NCI-H460 (cell line): ENCODE measurements at places on chromosomes 2 and 18. TPM values are rescaled to one million over a fixed set of nuclear protein-coding genes. Genes with fewer than 3 reads are reported as not detected.
A peak's percentile ranks its signal among the peaks of the same experiment; 100 is the strongest.

- no peak for DNase-seq
These were observed 246.1 kb downstream of the BCL2 start for GRCh38 chr18:63073481-63073880.

- DNase-seq, result no peak
These were observed 67.6 kb upstream of the PXDN start for GRCh38 chr2:1811971-1812350.

GRCh38 chr2:69604836-69605235 is 38.7 kb downstream of the AAK1 start:
- DNase-seq, result no peak

PSMA8 gene
- not detected in 2 replicates for total RNA-seq

GRCh38 chr18:46706968-46707367 is 49.9 kb downstream of the ST8SIA5 start:
- DNase-seq, result no peak

STAT4 gene
- 10.4 and 12.7 TPM in 2 replicates for total RNA-seq

GRCh38 chr2:72137498-72138010 is 10.1 kb downstream of the CYP26B1 start:
- peak; percentile 70 for DNase-seq

DNA sequence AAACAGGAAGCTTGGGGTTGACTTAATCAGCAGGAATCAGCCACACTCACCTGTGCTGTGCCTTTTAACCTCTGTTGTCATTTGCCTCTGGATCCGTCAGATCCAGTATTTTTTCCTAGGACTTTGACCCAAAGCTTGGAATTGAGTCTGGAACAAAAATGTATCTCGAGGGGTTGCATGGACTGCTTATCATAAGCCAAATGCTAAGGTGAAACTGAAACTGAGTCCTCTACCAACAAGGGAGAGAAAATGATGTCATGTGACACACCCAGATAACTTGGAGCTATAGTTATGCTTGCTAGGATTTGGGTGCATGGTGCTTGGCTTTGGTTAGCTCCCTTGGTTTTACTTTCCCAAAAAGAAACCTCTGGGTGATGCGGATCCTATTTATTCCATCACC is 2158.6 kb upstream of the PIK3C3 start:
- DNase-seq, result no peak

DNA sequence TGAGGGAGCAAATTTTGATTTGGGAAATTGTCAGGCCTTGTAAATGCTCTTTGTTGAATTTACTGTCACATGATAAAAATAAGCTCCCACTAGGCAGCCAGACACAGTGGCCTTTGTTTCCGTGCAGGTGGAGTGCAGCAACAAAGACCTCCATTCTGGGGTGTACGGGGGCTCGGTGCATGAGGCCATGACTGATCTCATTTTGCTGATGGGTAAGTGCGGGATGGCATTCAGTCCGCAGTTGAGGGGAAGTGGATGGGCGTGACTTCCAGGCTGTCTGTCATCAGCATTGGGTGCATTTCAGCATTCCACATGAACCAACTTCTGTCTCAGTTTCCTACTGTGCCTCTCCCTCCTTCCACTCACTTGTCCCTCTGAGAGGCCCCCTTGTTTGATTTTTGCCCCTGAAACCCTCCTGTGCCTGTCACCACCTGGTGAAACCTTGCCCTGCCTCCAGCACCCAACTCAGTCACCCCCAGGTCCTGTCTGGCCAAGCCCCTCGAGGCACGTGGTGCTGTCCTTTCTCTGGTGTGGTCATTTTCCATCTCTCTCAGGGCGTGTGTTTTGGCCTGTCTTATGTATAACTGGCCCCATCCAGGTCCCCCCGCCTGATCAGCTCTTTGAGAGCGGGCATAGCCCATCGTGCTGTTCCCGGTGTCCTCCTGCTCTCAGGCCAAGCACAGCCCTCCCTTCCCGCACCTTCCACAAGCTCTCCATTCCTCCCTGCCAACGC is 16.3 kb downstream of the CNDP2 start:
- DNase-seq, result no peak

DNA sequence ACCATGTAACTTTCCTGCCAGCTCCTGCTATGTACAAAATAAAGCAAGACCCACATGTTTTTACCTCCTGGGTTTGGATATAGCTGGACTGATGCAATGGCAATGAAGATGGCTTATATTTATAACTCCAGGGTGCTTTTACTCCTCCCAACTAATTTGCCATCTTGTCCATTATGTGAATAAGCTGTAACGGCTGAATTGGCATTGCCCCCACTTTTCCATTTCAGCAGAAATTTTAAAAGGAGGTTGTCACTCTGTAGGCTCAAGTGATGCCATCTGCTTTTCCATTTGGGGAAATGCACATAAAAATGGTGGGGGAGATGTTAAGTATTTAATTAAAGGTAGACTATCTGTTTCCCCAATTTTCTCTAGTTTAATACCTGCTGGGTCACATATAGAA is 345.5 kb downstream of the ERBB4 start:
- DNase-seq, result no peak

- no peak for DNase-seq
These were observed 116.5 kb upstream of the DLX2 start for GRCh38 chr2:172219201-172219600.

RTP5 gene
- not detected in 2 replicates for total RNA-seq

DNA sequence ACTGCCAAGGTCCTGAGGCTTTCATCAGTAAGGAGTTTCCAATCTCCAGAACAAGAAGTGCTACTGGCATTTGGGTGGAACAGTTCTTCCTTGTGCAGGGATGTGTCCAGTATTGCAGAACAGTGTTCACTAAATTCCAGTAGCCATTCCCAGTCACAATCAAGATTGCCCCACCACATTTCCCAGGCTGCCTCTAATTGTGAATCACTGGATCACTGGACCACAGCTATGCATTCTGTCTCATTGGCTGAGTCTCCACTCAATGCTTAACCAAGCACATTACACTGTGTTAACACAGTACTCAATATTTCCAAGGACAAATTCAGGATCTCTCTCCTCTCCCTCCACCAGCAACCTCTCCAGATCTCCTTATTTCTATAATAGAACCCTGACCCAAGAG is 160.2 kb upstream of the CCDC150 start:
- DNase-seq, result no peak

GRCh38 chr2:13758412-13758811 is 874.1 kb upstream of the LRATD1 start:
- no peak for DNase-seq

- DNase-seq, result no peak
These were observed 26.1 kb downstream of the GPC1 start for GRCh38 chr2:240461471-240462072.

DNA sequence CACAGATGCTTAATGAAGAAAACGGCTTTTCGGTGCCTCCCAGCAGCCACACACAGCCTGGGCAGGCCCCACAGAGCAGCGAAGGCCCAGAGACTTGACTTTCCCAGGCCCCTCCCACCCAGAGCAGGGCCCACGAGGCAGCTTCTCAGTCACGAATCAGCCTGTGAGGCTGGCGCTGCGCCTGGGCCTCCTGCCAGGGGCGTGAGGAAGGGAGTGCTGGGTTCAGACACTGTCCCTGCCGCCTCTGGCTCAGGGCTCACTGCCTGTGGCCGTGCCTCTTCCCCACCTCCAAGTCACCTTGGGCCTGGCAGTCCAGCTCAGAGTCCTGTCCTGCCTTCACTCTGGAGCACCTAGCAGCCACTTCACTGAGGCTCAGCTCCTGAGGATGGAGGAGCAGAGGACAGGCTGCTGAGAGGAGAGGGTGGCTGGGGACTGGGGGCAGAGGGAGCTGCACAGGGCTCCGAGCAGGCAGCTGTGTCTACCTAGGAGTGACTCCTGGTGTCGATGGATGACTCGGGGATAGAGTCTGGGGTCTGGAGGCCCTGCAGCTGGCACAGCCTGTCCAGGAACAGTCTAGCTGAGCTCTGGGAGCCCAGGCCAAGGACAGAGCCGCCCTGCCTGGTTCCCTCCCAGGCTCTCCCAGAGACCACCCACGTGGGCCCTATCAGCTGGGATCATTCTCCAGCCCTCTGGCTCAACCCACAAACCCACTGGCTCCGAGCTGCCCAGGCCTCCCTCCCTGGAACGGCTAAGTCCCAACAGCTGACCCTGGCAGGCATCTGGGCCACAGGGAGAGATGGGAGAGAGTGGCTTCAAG is 36.4 kb upstream of the FOSL2 start:
- DNase-seq, result no peak

DNA sequence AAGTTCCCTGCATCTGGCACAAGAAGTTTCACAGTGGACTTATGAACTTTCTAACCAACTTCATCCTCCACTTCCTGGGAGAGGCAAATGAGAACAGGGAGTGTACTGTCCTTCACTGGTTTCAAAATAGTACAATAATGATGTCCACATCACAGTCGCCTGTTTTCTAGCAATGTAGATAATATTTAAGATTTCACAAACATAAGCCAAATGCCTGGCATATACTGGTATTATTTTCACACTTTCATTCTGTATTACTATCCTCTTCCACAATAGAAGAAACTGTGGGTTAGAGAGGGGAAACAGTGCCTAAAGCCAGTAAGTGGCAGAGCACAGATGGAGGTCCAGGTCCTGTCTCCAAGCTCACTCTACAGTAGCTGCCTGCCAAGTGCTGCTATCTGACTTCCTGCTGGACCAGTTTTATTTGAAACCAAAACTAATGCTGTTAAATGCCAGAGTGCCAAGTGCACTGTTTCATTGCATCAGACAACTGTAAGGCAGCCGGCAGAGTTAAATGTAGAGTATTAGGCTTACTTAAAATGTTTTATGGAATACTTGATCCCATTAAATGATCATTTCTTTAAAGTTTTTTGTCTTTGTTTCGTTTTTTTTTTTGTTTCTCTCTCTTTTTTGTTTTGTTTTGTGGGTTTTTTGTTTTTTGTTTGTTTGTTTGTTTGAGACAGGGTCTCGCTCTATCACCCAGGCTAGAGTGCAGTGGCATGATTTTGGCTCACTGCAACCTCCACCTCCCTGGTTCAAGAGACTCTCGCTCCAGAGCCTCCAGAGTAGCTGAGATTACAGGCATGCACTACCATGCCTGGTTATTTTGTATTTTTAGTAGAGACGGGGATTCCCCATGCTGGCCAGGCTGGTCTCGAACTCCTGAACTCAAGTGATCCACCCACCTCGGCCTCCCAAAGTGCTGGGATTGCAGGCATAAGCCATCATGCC is 15.1 kb downstream of the COBLL1 start:
- peak; percentile 40 for DNase-seq

DNA sequence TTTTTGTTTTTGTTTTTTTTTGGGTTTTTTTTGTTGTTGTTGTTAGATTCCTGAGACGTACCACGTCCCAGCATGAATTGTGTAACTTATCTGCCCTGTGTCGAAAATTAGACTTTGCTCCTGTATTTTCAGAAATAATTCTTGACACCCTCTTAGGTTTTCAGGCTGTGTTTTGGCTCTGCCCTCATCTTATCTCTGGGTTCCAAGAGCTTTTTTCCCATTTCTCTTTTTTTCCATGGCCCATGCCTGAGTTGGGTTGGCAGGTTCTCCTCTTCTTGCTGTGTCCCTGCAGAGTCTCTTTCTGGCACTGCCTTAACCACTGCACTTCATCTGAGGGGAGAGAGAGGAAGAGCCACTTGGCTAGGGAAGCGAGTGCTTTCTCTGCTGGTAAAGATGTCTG is 42.4 kb downstream of the CTIF start:
- DNase-seq, result no peak

GRCh38 chr2:77567723-77568122 is 45.5 kb upstream of the LRRTM4 start:
- no peak for DNase-seq

CHRNG gene
- not detected in 2 replicates for total RNA-seq

ASNSD1 gene
- total RNA-seq, result 73.2 and 82.4 TPM in 2 replicates

DNA sequence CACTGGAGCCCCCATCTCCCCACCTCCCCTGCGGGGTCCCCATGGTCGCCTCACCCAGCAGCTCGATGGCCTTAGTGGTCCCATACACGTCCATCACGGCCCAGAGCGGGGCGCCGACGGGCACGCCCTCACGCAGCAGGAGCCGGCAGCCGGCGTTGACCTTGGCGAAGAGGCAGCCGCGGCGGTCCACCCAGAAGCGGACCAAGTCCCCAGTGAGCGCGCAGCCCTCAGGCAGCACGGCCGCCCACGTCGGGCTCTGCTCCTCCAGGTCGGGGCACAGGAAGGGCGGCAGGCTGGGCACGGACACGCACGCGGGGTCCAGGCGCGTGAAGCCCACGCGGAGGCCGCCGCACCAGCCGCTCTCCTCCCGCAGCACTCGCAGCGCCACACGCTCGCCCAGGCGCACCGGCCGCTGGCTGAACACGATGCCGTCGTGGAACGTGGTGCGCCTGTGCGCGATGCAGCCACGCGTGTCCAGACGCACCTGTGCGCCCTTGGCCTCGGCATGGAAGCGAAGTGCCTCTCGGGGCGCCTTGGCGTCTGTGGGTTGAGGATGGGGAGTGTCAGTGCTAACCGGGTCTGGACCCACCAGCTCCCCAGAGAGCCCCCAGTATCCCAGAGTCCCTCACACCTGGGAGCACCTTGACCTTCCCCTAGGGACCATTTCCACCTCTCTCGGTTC is 4.6 kb downstream of the NEURL3 start:
- no peak for DNase-seq

FAM124B gene
- total RNA-seq, result not detected in 2 replicates

DNA sequence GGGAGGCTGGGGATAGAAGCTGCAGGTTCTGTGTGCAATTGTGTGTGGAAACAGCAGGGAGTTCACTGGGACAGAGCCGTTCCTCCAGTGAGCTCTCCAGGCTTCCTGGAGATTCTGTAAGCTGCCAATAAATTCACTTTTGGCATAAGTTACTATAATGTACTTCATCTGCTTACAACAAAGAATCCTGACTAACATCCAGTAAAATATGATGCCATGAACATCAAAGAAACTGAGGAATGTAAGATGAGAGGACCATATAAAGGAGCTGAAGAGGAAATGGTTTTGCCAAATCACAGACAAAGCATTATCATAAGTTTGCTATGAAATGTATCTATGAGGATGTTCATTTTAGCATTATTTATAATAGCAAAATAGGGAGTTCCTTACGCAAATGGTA is 175.3 kb downstream of the KCNE4 start:
- no peak for DNase-seq

GRCh38 chr18:26383454-26384270 is 157.4 kb downstream of the TAF4B start:
- peak; percentile 20 for DNase-seq

DNA sequence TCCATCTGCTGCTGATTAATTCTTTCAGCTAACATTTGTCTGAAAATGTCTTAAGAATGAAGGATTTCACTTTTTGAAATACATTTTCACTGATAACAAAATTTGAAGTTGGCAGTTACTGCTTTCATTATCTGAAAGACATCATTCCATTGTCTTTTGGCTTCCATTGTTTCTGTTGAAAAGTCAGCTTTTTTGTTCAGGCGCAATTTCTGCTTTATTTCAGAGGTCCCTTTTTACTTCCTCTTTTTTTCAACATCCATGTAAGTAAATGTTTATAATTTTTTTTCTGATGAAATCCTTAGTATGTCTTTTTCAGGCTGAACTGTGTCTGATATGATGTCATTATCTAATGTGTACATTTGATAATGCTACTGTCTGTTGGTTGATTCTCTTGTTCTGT is 184.2 kb downstream of the RND3 start:
- DNase-seq, result no peak

COL4A3 gene
- 4.0 and 5.5 TPM in 2 replicates for total RNA-seq

TGFA gene
- total RNA-seq, result 0.64 and 1.3 TPM in 2 replicates

GRCh38 chr2:146068051-146068450 is 1548.1 kb upstream of the ZEB2 start:
- no peak for DNase-seq
